ENCODE measurements at places on chromosomes 6 and 20. TPM values are rescaled to one million over a fixed set of nuclear protein-coding genes. Genes with fewer than 3 reads are reported as not detected.

SH3BGRL2 gene
- 53.2 TPM for total RNA-seq

SMAP1 gene
- total RNA-seq = 14.1 TPM

CITED2 gene
- total RNA-seq = 260 TPM

- H3K4me3 ChIP-seq = no peak overlapping the region
- H3K27ac ChIP-seq = no peak overlapping the region
- no peak for DNase-seq
Measured at GRCh38 chr6:110493253-110493800, 16.9 kb upstream of the SLC22A16 start.

- H3K4me3 ChIP-seq = no peak overlapping the region
- no peaks in the 10 kb centered on the region for H3K27me3 ChIP-seq
- no peak overlapping the region for H3K27ac ChIP-seq
- no peaks in the 10 kb centered on the region for H3K4me1 ChIP-seq
- no peak for DNase-seq
Measured at GRCh38 chr6:349491-349921, 42.0 kb upstream of the IRF4 start.

DNA sequence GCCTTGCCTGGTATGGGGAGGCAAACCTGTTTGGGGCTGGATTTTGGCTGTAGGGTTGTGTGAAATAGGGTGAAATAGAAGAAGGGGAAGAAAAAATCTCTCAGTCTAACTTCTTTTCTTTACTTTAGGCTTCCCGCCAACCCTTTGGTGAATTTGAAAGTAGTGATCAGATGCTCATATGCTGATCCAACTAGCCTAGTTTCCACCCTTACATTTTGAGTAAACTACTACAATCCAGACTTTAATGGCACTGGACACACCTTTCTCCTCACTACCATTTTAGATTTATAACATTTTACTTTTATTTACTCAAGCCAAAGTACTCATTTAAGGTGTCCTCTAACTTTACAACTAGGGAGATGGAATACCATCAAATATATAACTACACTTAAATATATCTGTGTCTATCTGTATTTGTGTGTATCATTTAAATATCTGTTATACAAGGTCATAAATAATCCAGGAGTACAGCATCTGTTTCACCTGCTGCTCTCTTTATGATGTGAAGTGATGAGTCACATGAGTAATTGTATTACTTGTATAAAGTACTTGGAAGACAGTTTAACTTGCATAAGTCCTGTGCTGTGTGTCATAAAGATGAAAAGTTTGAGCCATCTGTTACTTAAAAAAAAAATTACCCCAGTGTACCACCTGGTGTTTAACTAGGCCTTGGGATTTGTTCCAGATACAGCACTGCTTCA, 172.1 kb downstream of the CDKAL1 start:
- no peak overlapping the region for H3K27ac ChIP-seq
- no peaks in the 10 kb centered on the region for H3K4me1 ChIP-seq

CNR1 gene
- total RNA-seq = 1.4 TPM

All from uterus (tissue), 4 donors.